ENCODE measurements at places on chromosomes 12 and 14. TPM values are rescaled to one million over a fixed set of nuclear protein-coding genes. Genes with fewer than 3 reads are reported as not detected.

The PCED1B gene
- 13.8 TPM for total RNA-seq

The PLEKHD1 gene
- total RNA-seq, result 0.05 TPM

The SPTB gene
- total RNA-seq, result 1.5 TPM

The EFCAB11 gene
- total RNA-seq, result 10.7 TPM

Measured in A549 treated with AZD2906 at 1 μM for 4 hours (cell line).